ENCODE measurements at places on chromosomes 11 and 22. TPM values are rescaled to one million over a fixed set of nuclear protein-coding genes. Genes with fewer than 3 reads are reported as not detected.

- no peak for DNase-seq
Measured at GRCh38 chr22:49147171-49147570, 680.5 kb downstream of the BRD1 start.

GRCh38 chr11:10005955-10006525, 288.0 kb downstream of the SBF2 start:
- DNase-seq = no peak

GRCh38 chr22:43289976-43290721, 53.0 kb downstream of the SCUBE1 start:
- DNase-seq = no peak

GRCh38 chr11:124753624-124754023, 1.6 kb upstream of the VSIG2 start:
- DNase-seq = no peak

DNA sequence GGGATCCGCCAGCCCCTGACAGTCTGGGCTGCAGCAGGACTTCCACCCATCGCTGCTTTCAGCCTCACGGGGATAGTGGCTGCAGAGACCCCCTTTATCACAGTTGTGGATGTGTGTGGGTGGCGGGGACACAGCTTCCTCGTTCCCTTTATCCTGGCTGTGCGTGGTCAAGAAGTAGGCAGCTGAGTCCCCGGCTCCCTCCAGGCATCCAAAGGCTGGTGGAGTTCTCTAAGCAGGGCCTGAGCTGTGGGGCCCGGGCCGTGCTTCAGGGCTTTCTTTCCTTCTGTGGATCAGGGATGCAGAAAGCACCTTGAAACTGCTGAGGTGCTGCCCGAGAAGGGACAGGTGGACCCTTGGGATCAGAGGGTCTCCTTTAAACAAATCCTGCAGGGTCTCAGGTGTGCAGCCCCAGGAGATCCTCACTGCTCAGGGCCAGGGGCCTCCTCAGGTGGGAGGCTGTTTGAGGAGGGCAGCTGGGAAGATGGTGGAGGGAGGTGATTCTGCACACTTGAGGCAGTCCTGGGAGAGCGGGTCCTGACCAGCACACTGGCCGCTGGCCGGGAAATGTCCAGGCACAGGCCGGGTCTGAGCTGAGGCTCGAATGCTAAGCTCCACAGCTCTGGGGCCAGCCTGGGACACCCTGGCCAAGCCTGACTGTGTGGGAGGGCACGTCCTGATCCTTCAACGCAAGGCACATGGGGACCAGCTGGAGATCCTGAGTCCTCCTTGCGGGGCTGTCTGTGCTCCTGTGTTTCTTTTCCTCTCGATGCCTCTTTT, 1024.3 kb downstream of the BRD1 start:
- DNase-seq = no peak

- DNase-seq = no peak
Measured at GRCh38 chr11:20046416-20046815, 113.9 kb downstream of the DBX1 start.

DNA sequence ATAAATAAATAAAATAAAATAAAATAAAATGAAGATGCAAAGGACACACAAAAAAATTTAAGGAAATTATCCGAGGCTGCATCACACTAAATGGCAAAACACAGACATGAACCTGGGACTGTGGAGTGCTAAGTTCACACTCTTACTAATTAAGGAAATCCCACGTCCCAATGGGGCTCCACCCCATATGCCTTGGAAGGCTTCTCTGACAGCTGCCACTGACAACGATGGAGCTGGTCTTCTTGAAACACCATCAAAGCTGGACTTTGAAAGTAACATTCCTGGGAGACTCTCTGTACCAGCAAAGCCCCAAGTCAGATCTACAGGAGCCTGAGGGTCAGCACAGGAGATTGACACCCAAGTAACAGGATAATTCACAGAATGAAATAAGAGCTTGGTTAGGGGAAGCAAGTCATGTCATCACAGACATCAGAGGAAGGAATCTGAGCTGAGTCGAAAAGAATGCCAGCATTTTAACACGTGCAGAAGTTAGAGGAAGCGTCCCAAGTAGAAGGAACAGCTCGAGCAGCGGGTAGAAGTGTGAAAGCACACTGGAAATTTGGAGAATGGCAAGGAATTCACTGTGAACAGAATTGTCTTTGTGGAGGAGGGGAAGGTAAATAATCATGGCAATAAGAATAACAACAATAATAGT, 13.8 kb downstream of the TPST2 start:
- DNase-seq = peak; percentile 56

- peak; percentile 53 for DNase-seq
Measured at GRCh38 chr11:2991452-2992233, 486 bp downstream of the NAP1L4 start.

Gene OVCH2
- not detected for total RNA-seq

Gene DMC1
- total RNA-seq = 0.52 TPM

Gene APBB1
- 18.4 TPM for total RNA-seq

Gene CD82
- 135 TPM for total RNA-seq

Data from myocyte (in vitro differentiated cells).